Activated effector memory CD4-positive, alpha-beta T cell treated with Interleukin-2 at 50 U/mL for 16 hours (primary cell): ENCODE measurements at places on chromosomes 3 and 15.
A peak's percentile ranks its signal among the peaks of the same experiment; 100 is the strongest.

DNA sequence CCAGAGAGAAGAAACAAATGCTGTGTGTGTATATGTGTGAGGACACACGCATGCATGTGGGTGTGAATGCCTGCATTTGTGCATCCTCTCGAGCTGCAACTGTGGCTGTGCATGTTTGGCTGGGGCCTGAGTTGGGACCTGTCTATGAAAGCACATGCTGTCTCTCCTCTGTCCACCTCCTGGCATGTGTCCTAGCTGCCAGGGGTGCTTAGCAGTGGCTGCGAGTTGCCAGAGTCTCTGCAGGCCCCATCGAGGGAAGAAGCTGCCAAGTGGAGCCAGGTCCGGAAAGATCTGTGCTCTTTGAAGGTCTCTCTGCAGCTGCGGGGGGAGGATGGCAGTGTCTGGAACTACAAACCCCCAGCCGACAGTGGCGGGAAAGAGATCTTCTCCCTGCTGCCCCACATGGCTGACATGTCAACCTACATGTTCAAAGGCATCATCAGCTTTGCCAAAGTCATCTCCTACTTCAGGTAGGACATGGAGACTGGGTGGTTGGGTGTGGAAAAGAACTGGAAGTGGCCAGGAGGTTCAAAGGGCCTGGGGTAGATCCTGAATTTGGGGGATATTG is 30.7 kb downstream of the NR1I2 start:
- DNase-seq: no peak

- DNase-seq: no peak
These were observed 11.6 kb downstream of the GALNT15 start for GRCh38 chr3:16186086-16186485.

DNA sequence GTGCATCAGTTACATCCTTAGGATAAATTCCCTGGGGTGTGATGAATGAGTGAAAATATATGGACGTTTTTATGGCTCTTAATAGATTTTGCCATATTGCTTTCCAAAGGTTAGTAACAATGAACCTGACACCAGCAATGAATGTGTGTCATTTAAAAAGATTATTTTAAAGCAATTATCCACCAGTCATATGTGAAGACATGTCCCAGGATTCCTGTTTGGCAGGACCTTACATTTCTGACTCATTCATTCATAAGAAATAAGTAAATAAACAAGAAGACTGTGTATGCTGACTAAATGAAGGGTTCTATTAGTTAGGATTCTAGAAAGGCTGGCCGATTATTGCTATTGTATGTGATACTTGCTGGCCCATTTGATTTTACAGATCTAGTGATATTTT is 201.5 kb downstream of the SOX2 start:
- DNase-seq: no peak

GRCh38 chr15:43266834-43267233 is at the start of gene TGM5:
TSS of gene TGM5 (minus strand) at chr15:43266928. CDS start at chr15:43266849, 79 bp downstream.
- DNase-seq: no peak

- DNase-seq: no peak
These were observed 245.4 kb downstream of the ULK4 start for GRCh38 chr3:41716471-41716870.

GRCh38 chr3:129016356-129016719 is 15.2 kb downstream of the EFCC1 start:
- peak; percentile 48 for DNase-seq

- DNase-seq: no peak
These were observed 883.6 kb upstream of the NR2F2 start for GRCh38 chr15:95446854-95447253.

- DNase-seq: no peak
These were observed 28.6 kb upstream of the GOLIM4 start for GRCh38 chr3:168124291-168124690.
